ENCODE measurements at places on chromosomes 5 and 9.

- no peak for DNase-seq
Observed at GRCh38 chr5:147140558-147140957, 94.3 kb upstream of the STK32A start.

DNA sequence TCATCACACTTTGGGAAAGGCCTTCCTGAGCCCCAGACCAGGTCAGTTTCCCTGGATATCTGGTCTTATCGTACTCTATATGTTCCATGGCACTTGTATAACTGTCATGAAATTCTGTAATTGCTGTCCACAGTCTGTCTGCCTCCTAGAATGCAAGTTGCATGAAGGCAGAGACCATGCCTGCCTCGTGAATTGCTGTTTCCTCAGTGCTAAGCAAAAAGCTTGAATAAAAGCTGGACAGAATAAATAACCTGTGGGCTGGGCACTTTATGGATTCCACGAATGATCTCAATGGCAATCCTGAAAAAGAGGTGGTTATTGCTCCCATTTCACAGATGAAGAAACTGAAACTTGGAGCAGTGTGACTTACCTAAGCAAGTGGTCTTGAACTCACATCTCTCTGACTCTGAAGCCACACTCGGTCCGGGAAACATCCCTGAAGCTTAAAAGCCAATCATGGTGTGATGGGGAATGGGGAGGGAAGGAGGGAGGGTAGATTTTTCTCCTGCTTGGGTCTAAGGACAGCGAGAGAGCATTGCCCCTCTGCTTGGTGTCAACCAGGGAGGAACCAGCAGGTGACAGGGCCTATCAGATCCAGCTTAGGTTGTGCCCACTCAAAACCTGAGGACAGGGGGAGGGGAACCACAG is 13.2 kb upstream of the LHX2 start:
- no peak for DNase-seq

GRCh38 chr5:179284751-179285631 is 60.3 kb downstream of the ADAMTS2 start:
- peak; percentile 58 for DNase-seq

DNA sequence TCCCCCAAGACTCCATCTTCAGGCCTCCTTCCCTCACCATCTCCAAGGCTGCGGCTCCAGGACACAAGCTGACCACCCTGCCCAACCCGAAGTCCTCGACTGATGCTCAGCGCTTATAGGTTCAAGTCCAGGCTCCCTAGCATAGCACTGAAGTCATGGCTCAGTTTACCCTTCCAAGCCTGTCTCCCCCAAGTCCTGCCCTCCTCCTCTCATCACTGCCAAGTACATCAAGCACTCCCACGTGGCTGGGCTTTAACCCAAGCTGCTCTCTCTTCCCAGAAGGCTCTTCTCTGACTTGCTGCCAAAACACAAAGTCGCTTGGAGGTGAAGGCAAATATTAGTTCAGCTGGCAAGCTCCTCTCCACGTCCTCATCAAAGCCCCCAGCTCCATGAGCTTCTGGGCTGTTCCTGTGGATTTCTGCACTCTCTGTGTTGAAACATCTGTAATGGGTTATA is 22.1 kb upstream of the MARCHF6 start:
- no peak for DNase-seq

- no peak for DNase-seq
Observed at GRCh38 chr5:11797132-11797531, 107.1 kb downstream of the CTNND2 start.

DNA sequence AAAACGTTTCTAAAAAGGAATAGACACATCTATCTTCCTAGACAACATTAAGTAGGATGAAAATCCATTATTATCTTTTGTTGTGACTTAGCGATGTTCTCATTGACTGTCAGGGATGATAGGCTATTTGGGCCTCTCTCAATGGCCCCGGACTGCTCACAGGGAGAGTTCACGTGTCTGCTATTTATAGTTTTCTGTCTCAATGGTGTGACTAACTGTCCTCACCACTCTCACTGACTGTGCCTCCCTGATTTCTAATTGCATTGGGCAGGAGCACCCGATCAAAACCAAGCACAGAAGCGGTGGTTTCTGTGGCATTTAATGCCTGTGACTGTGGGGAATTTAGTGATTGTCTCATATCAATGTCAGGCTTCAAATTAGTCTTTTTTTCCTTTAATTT is 286.7 kb upstream of the KLF9 start:
- no peak for DNase-seq

- no peak for DNase-seq
Observed at GRCh38 chr5:57937501-57938173, 455.0 kb upstream of the ACTBL2 start.

- no peak for DNase-seq
Observed at GRCh38 chr5:150631326-150631701, 9.1 kb upstream of the SYNPO start.

GRCh38 chr5:101473483-101473882 is 570.4 kb upstream of the ST8SIA4 start:
- DNase-seq, result no peak

- peak; percentile 71 for DNase-seq
Observed at GRCh38 chr5:59724482-59725391, 168.8 kb downstream of the PDE4D start.

- no peak for DNase-seq
Observed at GRCh38 chr5:35761541-35761940, 95.2 kb upstream of the IL7R start.

- no peak for DNase-seq
Observed at GRCh38 chr9:116061546-116062205, 91.9 kb upstream of the PAPPA start.

GRCh38 chr9:93174976-93175375 is 9.0 kb upstream of the WNK2 start:
- no peak for DNase-seq

GRCh38 chr5:15610216-15610615 is 110.2 kb downstream of the FBXL7 start:
- no peak for DNase-seq
